ENCODE measurements at places on chromosomes 5 and 9.

GRCh38 chr5:27010646-27011045 is 27.7 kb downstream of the CDH9 start:
- no peak for DNase-seq

DNA sequence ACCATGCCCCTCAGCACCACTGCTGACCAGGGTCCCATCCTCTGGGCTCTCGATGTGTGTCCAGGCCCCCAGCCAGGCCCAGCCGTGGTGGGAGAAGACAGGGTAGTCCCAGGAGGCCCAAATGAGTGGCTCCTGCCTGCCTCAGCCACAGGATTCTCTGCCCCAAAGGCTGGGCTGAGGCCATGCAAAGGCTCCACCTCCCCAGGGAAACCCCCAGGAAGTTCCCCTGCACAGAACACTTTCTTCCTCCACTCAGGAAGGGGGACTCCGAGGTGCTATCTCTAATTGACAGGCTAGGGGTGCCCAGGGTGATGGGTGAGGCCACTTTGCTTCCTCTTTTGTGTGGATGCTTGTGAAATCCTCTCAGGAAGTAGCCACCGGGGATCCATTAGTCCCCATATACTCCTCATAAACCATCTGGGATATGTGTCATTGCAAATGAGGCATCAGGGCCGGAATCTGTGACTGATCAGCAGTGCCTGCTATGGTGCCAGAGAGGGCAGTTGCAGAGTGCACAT is 23.1 kb upstream of the TDRD7 start:
- DNase-seq: no peak

GRCh38 chr9:135714242-135715055 is 12.5 kb downstream of the KCNT1 start:
- no peak for DNase-seq

DNA sequence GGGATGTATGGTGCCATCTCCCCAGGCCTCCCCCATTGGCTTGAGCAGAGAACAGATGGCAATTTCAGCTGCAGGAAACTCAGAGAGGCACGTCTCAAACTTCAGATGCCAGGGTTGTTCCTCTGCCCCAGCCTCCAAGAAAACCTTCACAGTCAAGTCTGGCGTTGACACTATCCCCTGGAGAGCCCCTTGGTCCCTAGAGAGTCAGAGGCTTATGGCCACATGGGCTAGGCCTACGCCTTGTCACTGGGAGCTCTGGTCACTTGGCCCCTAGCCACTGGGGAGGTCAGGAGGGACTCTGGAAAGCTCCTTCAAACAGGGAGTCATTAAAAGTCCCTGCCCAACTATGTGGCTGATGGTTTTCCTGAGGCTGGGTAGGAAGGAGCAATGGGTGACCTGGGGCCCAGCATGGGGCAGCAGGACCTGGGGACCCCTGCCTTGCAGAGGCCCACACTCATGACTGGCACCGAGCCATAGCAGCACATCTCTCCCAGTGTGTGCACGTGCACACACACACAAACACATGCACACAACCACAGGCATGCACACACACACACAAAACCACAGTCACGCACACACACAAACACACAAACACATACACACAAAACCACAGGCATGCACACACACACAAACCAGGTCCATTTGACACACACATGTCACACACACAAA is 144.2 kb downstream of the GADD45G start:
- no peak for DNase-seq

GRCh38 chr5:14757850-14758249 is 93.3 kb downstream of the OTULIN start:
- DNase-seq: no peak

GRCh38 chr9:95003689-95004410 is 277.4 kb downstream of the AOPEP start:
- no peak for DNase-seq

DNA sequence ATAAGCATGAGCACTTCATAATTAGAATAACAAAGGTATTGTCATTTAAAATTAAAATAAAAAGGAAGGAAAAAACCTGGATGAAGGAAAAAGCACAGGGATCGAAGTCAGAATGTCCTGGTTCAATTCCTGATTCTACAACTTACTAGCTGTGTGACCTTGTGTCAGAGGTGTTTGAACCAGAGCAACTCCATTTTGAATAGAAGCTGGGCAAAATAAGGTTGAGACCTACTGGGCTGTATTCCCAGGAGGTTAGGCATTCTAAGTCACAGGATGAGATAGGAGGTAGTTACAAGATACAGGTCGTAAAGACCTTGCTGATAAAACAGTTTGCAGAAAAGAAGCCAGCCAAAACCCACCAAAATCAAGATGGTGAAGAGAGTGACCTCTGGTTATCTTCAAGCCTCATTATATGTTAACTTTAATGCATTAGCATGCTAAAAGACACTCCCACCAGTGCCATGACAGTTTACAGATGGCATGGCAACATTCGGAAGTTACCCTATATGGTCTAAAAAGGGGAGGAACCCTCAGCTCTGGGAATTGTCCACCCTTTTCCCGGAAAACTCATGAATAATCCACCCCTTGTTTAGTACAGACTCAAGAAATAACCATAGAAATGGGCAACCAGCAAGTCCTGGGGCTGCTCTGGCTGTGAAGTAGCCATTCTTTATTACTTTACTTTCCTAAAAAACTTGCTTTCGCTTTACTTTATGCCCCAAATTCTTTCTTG is 412.7 kb downstream of the PIK3R1 start:
- no peak for DNase-seq

- no peak for DNase-seq
Observed at GRCh38 chr9:115900698-115901097, 252.9 kb upstream of the PAPPA start.

GRCh38 chr9:96646081-96646991 is 8.8 kb downstream of the PRXL2C start:
- DNase-seq: no peak

DNA sequence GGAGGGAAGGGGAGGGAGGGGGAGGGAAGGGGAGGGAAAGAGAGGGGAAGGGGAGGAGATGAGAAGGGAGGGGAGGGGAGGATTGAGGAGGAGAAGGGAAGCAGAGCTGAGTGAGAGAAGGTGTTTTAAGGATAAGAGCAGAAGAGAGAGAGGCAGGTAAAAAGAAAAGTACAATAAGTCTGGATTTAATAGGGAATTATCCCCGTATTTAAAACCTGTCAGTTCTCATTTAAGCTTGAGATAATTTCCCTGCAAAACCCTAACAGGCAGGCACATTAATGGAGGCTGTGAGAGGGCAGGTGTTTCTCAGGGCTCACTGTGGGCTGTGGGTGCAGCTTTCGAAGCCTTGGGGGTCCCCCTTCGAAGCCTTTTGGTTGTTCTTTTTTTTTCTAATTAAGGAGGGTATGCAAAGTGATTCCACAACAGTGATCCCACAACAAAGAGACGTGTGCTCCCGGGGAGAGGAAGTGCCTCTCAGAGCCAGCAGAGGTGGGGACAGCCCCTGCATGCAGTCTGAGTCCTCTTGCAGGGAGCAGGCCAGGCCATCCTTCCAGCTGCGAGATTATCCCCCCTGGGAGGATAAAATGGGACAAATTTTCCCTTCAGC is 317.9 kb upstream of the IRX1 start:
- no peak for DNase-seq

- DNase-seq: no peak
Observed at GRCh38 chr5:90810211-90810610, 251.6 kb downstream of the ADGRV1 start.

DNA sequence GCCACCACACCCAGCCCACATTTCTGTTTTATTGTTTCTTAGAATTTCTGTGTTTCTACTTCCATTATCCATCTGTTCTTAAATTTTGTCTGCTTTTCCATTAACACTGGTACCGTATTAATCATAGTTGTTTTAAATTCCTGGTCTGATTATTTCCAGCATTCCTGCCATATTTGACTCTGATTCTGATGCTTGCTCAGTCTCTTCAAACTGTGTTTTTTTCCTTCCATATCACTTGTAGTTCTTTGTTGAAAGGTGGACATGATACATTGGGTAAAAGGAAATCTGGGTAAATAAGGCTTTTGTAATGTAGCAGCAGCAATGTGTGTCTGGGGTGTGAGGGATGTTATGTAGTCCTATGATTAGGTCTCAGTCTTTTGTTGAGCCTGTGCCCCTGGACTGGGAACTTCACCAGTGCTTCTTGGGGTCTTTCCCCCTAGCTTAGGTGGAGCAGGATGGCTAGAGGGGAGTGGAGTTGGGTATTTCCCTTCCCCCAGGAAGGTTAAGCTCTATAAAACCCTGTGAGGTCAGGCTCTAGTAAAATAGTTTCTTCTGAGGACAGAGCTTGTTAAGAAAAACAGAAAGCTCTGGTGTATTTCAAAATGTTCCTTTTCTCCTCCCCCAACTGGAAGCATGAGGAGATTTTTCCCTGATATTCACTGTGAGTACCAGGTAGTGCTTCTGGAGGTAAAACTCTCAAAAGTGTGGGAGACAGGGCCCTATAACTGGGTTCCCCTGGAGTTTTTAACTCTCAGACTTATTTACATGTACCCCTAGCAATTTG is 10.1 kb upstream of the TMOD1 start:
- DNase-seq: no peak

DNA sequence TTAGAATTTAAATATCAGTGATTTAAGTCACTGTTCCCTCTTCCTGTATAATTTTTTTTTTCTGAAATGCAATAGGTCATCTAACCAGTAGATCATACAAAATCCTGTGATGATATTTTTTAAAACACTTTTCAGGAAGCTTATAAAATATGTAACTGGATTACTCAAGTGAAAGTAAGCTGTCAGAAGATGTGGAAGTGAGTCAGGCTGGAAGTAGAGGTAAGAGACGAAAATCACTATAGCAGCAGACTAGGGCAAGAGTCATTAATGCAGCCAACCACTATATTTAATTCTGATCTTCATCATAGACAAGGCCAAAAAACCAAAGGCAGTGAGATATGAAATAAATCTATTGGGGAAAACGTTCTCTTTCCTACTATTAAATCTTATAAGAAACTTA is 65.7 kb upstream of the C6 start:
- no peak for DNase-seq

DNA sequence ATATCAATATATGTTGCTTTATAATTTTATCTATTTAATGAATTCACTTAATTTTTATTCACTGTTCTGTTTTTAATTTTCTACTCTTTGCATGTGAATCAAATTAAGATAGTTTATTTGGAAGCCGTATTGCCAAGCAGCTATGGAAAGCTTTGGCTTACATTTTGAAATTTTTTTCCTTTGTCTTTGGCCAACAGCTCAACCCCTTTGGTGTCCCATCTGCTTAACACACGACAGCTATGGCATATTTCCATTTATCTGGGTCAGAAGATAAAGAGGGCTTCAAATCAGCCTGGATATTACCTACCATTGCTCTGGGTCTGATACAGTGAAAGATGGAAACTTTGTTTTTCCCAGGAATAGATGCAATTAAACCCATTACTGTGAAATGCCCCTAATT is 201.0 kb downstream of the WDR70 start:
- no peak for DNase-seq

GRCh38 chr9:113808391-113809358 is 67.4 kb upstream of the ZNF618 start:
- no peak for DNase-seq

DNA sequence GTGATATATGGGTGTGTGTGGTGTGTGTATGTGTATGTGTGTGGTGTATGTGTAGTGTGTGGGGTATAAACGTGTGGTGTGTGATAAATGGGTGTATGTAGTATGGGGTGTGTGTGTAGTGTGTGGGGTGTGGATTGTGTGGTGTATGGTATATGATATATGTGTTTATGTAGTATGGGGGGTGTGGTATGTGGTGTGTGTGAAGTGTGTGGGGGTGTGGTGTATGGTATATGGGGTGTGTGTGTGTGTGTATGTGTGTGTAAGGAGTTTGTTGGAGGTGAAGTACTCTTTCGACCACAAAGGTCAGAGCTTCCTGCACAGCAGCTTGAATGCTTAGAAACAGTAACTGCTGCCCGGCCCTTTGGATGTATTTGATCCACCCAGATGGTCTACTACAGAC is 145.2 kb upstream of the IQGAP2 start:
- no peak for DNase-seq

- DNase-seq: no peak
Observed at GRCh38 chr5:160175438-160176218, 53.7 kb upstream of the FABP6 start.

GRCh38 chr9:105405514-105406131 is 42.2 kb upstream of the FSD1L start:
- peak; percentile 4 for DNase-seq

DNA sequence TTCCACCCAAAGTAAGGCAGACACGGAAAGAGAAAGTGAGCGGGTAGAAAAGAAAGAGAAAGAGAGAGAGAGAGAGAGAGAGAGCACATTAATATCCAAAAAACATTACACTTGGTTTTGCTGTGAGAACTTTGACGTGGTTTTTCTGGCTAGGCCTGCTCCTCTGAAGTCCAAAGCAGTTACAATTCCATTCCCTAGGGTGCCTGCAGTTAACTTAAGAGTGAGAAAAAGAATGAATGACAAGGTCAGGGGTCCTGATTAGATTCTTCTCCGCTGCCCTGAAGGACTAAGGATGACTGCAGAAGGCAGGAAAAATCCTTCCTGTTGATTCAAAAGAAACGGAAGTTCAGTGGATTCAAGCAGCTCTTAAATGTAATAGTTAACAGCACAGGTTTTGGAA is 589.8 kb downstream of the PRELID2 start:
- no peak for DNase-seq

GRCh38 chr9:78605041-78606000 is 308.4 kb downstream of the PSAT1 start:
- no peak for DNase-seq

DNA sequence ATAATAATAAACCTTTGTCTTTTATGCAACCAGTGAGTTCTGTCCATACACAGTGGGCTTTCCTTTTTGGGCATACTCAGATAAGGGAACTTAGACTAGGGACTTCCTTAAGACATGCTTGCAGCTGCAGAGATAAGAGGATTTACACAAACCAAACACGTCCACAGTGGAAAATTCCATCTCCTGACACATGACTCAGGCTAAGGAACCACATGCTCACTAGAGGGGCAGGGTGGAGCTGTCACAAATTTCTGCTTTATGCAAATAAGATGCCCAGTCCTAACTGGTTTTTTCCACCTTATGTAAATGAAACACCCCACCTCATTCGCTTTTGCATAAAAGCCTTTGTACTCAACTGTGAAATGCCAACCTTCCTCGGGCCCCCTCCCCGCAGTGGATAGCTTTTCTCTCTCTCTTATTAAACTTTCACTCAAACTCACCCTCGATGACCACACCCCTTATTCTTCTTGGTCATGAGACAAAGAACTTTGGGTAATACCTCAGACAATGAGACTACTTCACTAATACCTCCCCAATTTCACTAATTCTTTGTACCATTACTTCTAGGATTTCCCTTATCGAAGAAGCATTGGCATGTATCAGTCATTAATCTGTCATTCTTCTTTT is 170.3 kb upstream of the FTMT start:
- no peak for DNase-seq

GRCh38 chr9:22036866-22037626 is 27.9 kb upstream of the CDKN2B start:
- no peak for DNase-seq

- DNase-seq: no peak
Observed at GRCh38 chr9:98610211-98610610, 98.5 kb downstream of the GABBR2 start.

- DNase-seq: no peak
Observed at GRCh38 chr5:172505403-172505759, 51.1 kb upstream of the SH3PXD2B start.

All from effector CD8-positive, alpha-beta T cell (primary cell).